Glomerular endothelial cell (primary cell): ENCODE measurements at places on chromosomes 6 and 20.

DNA sequence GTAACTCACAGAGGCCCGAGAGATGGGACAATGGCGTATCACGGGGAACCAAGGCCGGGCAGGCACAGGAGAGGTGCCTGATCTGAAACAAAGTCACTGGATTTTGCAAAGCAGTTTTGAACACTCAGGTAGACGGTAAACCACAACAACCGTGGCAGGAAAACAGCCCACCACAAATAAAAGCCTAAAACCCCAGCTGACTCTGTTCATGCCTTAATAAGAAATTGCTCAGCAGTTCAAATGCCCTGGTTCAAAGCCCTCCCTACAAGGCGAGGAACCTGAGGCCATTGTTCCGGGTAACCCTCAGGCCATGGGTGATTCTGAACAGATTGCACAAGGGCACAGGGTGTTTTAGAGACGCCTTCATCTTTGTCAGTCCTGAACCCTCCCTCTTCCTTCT is 114.2 kb downstream of the MAP3K7 start:
- DNase-seq, result no peak

GRCh38 chr20:63224412-63225081 is 8.6 kb upstream of the YTHDF1 start:
- DNase-seq, result no peak

DNA sequence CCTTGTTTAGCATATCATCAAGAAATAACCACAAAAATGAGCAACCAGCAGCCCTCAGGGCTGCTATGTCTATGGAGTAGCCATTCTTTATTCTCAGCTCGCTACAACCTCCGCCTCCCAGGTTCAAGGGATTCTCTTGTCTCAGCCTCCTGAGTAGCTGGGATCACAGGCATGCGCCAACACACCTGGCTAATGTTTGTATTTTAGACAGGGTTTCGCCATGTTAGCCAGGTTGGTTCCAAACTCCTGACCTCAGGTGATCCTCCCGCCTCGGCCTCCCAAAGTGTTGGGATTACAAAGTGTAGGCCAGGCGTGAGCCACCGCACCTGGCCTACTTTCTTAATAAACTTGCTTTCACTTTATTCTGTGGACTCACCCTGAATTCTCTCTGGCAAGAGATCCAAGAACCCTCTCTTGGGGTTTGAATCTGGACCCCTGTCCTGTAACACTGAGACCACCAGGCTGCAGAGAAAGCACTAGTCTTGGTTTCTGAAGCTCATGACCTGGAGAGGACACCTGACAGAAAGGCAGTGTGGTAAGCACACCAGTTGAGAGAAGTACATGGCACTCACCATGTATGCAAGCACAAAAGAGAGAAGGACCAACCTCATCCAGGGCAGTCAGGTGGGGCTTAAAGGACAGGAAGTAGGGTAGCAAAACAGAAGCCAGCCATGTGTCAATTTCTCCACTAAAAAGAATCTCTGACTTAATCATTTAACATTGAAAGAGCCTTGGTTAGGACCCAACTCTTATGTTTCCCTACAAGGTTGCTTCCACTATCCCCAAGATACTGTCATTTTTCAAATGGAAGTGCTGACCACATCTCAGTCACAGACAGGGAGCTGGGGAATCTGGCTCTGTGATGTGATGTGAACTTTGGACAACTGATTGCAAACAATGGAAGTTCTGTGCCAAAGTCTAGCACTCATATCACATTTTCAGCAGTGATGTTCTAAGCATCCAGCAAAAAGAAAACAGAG is 97.4 kb upstream of the DST start:
- DNase-seq, result no peak

DNA sequence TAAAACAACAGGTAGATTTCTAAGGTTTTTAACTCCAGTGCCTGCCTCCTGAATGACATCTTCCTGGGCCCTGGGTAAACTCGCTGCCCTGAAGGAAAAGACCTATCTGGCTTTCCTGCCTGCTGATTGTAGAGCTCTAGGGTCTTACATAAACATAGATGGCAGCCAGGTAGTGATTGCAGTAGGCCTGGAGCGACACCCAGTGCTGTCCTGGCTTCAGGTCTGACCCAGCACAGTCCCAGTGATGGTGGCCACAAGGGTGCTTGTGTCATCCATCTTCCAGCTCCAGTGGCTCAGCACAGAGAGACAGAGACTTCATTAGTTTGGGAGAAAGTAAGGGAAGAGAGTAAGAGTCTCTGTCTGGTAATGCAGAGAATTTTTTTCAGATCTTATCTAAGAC is 542.9 kb upstream of the IMPG1 start:
- no peak for DNase-seq

DNA sequence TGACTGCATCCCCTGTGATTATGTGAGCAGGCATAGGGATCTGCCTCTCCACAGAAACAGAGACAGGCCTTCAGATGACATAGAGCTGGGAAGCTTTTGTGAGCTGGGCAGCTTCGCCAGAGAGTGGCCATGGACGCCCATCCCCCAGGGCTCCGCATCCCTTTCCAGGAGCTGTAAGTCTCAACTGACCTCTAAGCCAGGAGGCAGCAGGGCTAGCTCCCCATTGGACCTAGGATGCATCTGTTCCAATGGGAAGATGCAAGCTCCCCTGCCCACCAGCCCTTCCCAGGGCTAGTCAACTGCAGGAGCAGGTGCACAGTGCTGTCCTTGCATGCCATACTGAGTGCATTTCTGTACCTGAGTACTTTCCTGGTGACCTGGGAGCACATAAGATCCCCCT is 663.6 kb downstream of the RNF144B start:
- no peak for DNase-seq

GRCh38 chr20:3728876-3729275 is 3.6 kb upstream of the HSPA12B start:
- no peak for DNase-seq
